Brain pericyte (primary cell): ENCODE measurements at places on chromosomes 6 and 20.

- DNase-seq, result no peak
These were observed 164.3 kb upstream of the RREB1 start for GRCh38 chr6:6943421-6943820.

DNA sequence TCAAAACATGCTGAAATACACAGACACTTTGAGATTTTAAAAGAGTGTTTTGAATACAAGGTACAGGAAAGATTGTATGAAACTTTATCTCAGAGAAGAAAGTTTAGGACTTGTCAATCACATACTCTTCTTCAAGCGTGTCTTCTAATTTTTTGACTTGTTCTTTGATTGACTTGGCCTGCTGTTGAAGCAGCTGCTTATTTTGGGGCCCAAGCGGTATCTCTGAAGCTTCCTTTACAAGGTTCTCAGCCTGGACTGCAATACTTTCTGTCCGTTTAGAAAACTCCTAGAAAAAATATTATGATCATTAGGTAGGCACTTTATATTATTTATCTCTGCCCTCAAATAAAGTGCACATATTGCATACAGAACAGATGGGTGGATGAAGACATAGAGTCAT is 201.3 kb downstream of the SYNE1 start:
- DNase-seq, result no peak

GRCh38 chr20:61696181-61696735 is 369.4 kb downstream of the TAF4 start:
- DNase-seq, result no peak

DNA sequence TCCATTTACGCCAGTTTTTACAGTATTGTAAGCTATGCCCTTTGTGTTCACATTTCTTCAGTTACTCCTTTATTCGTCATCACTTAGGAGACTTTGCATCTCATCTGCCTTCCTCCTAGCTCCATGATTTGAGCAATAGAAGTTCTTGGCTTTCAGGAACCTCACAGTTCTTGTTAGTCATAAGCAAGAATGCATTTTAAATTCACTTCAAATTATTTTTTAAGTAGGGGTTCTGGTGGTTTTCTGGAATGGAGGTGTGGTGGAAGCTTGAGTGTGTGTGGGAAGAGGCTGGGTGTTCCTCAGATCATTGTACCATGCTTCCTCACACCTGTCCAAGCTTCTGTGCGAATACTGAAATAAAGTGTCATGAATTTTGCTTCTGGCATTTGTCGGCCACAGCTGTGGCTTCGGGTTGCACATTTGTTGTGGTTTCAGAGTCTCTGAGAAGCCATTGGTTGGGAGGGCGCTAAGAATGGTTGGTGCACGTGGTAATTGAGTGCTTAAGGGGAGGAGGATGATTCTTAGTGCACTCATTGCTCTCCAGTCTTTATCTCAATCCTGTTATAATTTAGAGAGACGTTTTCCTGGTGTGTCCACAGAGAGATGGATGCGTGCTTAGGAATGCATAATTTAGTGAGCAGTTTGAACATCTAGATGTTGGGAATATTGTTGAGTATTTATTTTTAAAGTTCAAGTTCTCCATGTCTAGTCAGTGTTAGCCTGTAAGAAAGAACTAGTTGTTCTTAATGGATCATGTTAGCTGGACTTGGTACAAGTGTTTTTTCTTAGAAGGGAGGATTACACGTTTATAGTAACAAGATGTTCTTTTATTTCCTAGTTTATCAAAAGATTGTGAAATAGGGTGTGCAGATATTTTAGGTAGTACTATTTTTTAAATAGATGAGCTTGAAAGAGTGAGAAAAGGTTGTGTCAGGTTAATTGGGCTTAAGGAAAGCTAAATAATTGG is 31.9 kb downstream of the FOXO3 start:
- no peak for DNase-seq

DNA sequence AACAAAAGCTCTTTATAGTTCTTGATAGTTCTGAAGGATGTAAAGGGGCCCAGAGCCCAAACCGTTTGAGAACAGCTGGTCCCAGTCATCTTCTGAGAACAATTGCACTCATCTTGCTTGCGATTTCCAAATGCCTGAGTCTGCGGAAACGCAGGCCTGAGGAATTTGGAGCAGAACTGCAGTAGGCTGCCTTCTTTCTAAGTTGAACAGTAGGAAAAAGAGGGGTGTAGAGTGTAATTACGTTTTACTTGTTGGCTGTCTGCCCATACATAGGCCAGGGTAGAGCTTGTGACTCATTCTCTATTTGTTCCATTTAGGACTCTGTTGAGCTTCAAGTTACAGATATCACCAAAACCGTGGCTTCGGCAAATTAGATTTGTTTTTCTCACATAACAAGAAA is 42.0 kb upstream of the KIF16B start:
- DNase-seq, result no peak

GRCh38 chr6:70847106-70848084 is 109.5 kb downstream of the B3GAT2 start:
- no peak for DNase-seq

DNA sequence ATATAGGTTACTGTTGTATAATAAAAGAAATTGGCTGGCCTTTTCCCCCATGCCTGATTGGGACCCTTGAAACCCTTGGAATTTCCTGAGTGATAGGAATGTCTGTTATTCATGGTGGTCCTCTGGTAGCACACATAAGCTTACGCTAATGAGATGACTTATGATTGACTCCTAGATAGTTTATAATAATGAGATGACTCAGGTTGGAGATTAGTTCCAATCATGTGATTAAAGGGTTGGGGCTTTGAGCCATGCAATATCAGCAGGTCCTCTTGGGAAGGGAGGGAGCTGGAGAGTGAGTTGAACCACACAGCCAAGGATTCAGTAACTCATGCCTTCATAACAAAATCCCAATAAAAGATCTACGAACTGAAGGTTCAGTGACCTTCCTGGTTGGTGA is 407.6 kb upstream of the MANEA start:
- no peak for DNase-seq

DNA sequence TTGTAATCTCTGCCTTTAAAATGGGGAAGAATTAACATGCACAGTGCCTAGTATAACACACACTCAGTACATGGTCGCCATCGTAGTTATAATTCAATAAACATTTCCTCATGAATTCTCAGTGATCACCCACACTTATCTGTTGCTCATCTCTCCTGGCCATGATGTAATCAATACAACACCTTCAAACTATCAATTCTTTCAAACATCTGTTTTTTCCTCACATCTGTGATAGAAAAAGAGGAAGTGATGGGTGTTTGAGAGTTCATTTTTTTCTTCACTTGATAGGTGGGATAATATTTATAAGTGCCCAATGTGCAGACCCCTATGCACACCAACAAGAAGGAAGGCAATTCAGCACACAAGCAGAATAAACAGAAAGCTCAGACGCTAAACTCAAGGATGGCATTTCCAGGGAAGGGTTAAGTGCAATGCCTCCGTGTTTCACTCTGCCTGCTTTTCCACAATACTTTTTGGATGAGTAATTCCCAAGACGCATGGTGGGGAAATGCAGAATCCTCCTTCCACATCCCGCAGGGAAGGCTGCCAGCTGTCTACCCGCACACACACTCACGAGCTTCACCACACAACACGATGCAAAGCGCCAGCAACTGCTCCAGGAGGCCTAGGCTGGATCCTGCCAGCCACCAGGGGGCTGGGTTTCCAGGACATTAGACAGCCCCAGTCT is 100.3 kb downstream of the GMPR start:
- peak; percentile 91 for DNase-seq

GRCh38 chr20:17873410-17874270 is 95.0 kb downstream of the SNX5 start:
- DNase-seq, result peak; percentile 85

DNA sequence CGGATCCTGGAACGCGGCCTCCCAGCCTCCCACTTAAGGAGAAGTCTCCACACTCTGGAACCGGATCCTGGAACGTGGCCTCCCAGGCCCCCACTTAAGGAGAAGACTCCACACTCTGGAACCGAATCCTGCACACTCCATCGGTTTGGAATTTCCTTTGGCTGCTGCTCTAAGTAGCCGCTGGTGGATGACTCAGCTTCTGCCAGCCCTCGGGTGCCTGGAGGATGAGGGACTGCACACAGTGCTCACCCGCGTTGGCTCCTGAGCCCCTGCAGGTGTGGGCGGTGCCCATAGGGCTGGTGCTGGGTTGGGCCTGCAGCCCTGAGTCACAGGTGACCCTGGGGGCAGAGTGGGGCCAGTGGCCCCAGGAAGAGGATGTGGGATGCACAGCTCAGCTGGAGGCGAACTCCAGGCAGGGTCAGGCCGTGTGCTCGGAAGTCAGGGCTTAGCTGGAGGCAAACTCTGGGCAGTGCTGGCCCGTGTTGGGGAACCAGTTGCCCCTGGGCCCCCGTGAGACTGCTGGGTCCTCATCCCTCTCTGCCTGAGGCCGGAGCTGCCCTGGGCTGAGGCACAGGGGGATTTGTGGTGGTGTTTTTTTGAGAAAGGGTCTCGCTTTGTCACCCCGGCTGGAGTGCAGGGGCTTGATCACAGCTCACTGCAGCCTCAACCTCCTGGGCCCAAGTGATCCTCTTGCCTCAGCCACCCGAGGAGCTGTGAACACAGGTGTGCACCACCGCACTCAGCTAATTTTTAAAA is 13.9 kb upstream of the TNFRSF6B start:
- peak; percentile 67 for DNase-seq

DNA sequence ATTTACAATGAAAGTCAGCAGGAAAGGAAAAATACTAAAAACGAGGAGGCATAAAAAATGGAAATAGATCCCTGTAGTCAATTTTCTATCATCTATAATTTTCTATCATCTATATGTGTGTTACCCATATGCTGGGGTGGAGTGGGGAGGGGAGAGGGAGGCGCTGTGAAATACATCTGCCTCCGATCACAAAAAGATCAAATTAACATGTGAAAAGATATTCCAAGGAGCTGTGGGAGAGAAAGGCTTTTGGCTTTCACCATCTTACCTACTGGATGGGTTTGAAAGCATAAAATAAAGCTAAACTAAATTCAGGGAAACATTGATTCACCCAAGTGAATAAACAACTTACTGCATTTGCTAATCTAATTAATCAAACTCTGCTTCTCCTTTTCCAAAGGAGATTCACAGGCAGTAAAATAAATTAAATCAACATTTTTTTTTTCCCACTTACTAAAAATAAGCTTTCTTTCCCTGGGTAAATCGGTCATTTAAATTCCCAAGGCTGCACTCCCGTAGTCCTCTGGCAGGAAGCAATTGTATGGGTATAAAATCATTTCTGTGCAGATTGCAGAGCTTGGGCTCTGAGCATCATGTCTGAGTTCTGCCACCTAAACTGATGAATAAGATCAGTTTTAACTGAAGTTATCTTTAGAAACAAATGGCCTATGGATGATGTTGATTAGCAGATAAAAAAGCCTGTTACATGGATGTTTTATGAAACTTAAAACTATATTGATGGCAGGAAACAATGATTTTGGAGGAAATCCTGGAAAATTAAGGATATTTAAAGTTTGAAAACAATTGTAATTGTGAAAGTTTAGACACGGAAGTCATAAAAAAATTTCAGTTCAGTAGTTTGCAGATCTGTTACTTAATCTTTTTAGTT is 147.9 kb downstream of the SOX4 start:
- DNase-seq, result no peak

DNA sequence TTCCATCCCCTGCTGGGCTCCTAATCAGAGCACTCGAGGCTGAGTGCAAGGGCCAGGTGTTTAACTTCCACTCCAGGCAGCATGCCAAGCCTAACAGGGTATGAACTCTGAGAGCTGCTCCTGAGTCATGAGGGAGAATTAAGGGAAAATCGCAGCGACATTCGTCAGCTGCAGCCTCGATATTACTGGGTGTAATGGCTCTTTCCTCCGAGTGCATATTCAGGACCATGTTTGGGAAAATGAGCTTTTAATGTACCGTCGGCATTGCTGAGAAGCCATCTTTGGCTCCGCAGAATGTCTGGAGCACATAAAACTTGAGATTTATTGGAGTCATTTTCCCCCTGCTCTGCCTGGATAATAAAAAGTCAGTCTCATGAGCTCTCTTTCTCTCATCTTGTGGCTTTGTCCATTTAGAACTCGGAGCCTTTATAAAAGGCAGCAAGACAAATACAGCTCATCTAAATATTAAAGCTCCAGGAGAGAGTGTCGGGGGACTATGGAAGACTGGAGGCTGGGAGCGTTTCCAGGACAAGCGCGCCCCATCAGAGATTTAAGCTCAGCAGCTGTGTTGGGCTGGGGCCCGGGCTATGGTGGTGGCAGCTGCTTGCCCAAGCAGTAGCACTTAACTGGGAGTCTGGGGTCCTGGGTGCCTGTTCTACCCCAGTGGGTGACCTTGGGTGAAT is 103.7 kb downstream of the TOX2 start:
- DNase-seq, result peak; percentile 12

DNA sequence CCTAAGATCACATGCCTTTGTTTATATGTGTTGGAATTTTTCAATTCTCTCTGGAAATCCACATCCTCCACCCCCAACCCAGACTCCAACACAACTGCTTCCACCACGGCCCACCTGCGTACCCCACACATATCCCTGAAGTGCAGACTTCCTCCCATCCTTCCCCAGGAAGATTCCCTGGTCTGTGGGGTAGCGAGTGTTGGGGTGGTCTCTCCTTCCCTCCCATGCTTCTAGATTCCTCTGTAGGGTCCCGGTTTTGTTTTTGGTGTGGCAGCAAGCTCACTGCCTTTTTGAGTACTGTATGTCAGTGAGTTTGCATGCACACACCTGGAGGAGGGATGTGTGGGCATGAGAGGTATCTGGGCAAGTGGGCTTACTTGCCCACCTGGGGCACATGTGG is 127.6 kb downstream of the MRPL14 start:
- no peak for DNase-seq

DNA sequence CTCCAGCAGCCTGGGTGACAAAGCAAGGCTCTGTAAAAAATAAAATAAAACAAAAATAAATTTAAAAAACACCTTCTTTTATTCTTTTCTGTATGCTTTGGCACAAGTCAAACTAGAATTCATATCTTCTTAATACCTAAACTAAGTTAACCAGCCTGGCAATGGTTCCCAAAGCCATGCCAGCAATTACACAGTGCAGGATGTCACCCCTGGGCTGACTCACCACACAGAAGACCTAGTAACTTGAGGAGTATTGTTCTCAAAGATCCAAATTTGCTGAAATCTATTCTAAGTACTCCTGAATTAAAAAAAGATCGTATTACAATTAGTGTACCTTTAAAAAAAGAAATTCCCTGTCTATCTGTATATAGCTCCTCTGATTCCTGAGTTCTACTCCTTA is 162.7 kb upstream of the SGK1 start:
- no peak for DNase-seq

GRCh38 chr20:63503524-63503923 is 4.6 kb upstream of the EEF1A2 start:
- DNase-seq, result no peak

DNA sequence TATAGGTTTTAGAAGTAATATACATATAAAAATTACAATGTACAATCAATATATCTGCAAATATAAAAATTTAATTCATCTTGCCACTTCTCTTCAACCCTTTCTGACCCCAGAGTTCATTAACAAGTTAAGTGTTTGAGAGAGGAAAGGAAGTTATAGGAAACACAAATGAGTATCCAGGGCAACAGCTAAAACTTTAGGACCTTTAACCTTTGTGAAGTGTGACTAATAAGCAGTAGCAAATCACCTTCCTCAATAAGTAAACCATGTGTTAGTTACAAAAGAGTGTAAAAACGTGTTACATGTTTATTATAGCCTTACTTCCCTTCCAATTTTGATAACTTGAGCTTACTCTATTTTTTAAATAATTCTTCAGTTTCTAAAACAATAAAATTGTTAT is 73.4 kb upstream of the SIM1 start:
- no peak for DNase-seq

GRCh38 chr6:93358435-93358834 is 60.9 kb downstream of the EPHA7 start:
- DNase-seq, result no peak
